ENCODE measurements at places on chromosomes 3 and 15.
A peak's percentile ranks its signal among the peaks of the same experiment; 100 is the strongest.

- no peak for DNase-seq
Measured at GRCh38 chr3:174810254-174810653, 48.9 kb upstream of the NAALADL2 start.

DNA sequence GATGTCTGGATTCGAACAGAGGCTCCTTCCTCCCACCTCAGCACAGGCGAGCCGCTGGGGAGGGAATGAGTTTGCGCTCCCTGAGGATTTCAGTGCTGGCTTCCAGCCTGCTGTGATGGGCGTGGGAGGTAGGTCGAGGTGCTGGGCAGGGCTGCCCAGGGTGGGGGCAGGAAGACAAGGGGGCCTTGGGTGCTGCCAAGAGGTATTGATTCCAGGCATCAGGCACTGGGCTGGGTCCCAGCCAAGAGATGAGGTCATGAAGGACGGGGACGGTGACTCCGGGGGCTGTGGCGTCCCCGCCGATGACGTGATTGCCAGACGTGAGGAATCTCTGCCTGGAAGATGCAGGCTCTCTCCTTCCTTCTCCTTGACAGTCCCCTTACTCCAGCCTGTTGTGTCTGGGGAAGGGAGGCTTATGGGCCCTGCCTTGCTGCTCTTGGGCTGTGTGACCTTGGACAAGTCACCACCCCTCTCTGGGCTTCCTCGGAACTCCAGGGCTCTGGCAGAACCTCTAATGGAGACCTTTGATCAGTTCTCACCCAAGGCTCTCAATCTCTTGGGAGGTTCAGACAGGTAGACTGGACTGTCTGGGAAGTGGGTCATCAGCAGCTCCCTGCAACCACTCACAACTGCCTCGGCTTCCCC, 116.8 kb downstream of the FBLN2 start:
- DNase-seq, result no peak

DNA sequence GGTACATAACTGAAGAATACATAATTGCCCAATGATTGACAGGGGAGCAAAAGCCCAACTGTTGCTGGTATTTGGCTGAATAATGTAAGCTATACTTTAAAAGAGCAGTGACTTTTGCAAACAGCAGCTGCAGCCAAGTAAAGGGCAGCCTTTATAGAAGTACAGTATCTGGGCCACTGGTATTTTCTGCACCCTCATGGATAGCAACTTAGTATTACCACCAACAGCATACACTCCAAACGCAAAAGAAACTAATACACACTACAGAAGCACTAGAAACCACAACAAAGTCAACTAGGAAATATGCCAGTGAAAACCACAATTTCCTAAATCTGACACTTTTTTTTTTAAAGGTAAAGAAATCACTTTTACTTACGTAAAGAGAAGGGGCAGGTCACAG, 206.1 kb downstream of the TIGIT start:
- no peak for DNase-seq

- peak; percentile 89 for DNase-seq
Measured at GRCh38 chr3:45948311-45948781, 5.1 kb downstream of the CXCR6 start.

DNA sequence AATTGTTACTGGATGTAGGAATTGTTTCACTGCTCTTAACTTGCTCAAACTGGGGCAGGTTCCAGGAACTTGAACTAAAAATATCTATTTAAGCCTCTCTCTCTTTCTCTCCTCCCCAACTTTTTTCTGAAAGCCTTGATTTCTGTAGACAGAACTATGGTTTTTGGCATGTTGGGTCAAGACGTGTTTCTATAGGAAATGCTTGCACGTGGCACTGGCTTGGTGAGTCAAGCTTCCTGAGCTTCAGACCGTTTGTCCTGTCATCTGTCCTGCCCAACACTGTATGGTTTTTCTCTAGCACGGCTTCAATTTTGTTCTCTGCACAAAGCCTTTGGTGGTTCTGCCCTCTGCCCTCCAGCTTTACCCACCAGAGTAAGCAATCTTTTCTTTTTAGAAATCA, 13.5 kb downstream of the EAF1 start:
- no peak for DNase-seq

DNA sequence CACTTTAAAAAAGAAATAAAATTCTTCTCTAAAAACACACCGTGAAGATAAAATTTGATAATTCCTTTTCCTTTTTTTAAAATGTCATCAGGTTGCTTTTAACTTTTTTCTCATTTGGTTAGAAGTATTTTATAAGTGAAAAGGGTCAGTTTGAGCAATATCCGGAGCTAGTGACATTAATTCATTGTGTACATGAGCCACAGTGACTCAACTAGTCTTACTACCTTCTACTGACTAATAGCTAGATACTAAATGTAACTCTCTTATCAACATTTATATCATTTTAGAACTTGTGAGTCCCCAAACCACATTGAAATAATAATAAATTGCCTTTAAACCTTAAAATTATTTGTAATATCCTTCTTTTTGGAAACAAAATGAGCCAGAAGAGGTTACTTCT, 101.2 kb upstream of the ZBTB20 start:
- peak; percentile 47 for DNase-seq

GRCh38 chr3:159788291-159788690, 200.3 kb upstream of the IL12A start:
- DNase-seq, result peak; percentile 50

DNA sequence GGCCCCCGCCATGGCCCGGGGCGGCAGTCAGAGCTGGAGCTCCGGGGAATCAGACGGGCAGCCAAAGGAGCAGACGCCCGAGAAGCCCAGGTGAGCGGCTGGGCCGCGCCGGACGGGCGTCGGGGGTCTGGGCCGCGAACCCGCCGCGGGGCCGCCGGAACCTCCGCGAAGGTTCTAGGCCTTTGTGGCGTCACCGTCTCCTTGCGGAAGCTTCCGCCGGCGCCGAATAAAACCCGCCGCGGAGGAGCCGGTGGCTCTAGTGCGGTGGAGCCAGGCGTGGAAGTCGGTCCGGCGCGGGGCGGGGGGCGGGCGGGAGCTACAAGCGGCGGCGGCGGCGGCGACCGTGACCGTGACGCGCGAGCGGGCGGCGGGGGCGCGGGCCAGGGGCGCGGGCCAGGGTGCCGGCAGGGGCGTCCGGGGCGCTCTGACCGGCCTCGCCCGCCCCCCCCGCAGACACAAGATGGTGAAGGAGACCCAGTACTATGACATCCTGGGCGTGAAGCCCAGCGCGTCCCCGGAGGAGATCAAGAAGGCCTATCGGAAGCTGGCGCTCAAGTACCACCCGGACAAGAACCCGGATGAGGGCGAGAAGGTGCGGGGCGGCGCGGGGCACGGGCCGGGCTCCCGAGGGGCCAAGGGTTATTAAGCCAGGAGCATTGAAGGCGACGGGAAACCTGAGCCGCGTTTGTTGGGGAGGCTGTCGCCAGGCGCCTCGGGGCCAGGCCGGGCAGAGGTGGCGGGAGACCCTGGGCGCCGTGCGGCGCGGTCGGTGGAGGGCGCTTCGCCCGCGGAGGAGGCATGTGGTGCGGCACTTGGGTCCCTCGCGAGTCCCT, at the start of gene DNAJA4:
Gene DNAJA4 (plus strand): TSS at position 259 of the 833 bp plus-strand sequence. CDS start 202 bp downstream, at position 461.
- DNase-seq, result peak; percentile 34

All from EL (cell line).